ENCODE measurements at places on chromosomes 12 and 14.

GRCh38 chr14:100733152-100733850, 6.6 kb downstream of the DLK1 start:
- DNase-seq, result no peak

- no peak for DNase-seq
Measured at GRCh38 chr12:15555446-15555845, 233.1 kb downstream of the PTPRO start.

GRCh38 chr14:100764471-100765115, 37.9 kb downstream of the DLK1 start:
- DNase-seq, result no peak

DNA sequence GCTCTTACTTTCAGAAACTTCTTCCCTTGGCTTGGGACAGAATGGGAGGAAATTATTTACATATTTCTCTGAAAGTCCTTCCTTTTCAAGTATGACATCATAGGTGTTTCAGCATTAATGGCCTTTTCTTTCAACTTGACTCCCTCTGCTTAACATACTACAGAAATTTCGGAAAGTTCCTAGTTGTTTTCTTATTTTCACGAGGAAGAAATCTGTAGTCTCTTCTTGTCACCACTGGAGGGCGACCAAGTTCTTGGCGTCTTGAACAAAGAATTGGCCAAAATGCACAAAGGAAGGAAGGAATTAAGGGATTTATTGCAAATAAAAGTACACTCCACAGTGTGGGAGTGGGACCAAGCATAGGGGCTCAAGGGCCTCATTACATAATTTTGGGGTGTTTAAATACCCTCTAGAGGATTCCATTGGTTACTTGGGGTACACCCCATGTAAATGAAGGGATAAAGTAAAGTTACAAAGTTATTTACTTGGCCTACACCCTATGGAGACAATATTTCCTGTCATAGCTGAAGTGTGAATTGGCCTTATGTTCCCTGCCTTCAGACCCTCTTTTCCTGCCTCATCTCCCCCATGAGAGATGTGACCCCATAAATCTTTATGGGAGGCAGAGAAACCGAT, 70.4 kb downstream of the RPL10L start:
- no peak for DNase-seq

DNA sequence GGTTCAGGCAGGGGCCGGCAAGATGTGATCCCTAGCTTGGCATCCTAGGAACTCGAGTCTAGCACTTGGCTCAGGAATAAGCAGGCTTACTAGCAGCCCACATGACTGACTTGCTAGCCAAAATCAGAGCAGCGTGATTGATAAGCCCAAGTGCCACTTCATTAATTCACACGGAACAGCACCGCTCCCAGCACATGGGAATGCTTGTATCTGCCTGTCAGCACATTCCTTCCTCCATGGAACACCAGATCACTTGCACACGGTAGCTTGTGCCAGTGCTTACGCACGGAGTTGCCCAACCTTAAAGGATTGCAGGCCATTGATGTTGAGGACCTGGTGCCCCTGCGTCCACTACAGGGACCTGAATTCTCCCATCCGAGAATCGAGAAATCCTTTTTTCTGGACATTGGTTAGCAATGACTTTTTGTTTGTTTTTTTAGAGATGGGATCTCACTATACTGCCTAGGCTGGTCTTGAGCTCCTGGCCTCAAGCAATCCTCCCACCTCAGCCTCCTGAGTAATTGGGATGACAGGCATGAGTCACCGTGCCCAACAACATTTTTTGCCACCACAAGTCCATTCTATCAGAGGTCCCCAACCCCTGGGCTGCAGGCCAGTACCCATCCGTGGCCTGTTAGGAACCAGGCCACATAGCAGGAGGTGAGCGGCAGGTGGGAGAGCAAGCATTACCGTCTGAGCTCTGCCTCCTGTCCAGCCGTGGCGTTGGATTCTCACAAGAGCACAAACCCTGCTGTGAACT, 30.6 kb upstream of the TSPAN9 start:
- no peak for DNase-seq

DNA sequence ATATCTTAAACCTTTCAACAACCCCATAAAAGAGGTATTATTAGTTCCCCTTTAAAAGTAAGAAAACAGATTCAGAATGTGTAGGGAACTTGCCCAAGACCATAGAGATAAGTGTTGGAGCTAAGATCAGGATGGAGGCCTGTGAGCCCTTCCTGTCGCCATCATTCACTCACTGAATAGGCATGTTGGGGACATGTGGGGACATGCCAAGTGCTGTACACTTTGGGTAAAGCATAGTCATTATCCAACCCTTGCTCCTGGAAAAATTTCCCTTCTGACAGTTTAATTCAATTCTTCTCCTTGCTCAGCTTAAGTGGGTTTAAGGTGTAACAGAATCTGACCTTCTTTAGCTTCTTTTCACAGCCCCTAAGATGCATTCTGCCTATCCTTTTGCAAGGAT, 28.0 kb upstream of the C12orf42 start:
- no peak for DNase-seq

DNA sequence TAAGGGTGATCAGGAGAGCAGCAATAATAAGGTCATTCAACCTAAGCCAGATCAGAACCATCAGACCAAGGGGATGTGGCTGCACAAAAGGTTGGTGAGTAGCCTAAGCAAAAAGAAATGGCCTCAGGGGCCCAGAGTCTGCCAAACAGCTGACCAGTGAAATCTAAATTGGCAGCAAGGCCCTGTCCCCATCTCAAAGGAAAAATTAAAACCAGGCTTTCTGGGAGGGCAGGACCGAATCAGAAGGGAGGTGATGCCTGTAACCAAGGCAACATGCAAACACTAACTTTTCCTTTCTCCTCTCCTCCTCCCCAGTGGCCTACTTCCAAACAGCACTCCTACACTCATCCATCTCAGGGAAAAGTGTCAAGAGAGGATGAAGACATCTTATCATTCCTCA, 256.4 kb downstream of the NUAK1 start:
- no peak for DNase-seq
